ENCODE measurements at places on chromosomes 4 and X.

DNA sequence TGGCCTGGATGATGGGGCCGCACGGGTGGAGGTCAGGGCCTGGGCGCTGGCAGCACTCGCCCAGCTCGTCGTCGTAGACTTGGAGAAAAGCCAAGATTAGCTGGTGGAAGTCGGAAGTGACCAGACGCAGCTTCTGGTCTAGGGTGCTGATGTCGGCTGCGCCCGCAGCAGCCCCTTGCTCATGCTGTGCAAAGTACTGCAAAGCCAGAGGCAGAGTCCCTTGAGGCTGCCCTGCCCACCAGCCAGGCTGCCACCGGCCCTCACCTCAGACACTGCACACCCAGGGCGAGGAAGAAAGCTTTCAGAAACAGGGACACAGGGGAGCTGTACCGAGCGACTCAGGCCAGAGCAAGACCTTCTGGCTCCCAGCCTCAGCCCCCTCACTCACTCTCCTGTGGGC, 9.7 kb upstream of the TREX2 start:
- no peak for DNase-seq

DNA sequence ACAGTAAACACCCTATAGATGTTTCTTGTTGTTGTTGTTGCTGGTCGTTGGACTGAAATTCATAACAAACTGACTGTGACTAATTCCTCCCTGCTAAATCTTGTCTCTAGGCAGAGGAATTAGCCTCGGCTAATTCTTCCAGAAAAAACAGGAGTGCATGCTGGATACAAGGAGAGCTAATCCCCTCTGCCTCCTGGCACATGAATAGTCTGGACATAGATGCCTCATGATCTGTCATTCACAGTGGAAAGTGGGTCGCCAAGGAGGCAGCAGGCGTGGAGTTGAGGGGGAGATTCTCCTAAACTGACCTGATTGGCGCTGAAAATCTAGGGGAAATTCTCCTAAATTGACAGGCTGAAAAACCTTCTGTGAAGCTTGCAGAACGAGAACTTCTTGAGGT, 220.1 kb downstream of the DCTD start:
- no peak for DNase-seq

DNA sequence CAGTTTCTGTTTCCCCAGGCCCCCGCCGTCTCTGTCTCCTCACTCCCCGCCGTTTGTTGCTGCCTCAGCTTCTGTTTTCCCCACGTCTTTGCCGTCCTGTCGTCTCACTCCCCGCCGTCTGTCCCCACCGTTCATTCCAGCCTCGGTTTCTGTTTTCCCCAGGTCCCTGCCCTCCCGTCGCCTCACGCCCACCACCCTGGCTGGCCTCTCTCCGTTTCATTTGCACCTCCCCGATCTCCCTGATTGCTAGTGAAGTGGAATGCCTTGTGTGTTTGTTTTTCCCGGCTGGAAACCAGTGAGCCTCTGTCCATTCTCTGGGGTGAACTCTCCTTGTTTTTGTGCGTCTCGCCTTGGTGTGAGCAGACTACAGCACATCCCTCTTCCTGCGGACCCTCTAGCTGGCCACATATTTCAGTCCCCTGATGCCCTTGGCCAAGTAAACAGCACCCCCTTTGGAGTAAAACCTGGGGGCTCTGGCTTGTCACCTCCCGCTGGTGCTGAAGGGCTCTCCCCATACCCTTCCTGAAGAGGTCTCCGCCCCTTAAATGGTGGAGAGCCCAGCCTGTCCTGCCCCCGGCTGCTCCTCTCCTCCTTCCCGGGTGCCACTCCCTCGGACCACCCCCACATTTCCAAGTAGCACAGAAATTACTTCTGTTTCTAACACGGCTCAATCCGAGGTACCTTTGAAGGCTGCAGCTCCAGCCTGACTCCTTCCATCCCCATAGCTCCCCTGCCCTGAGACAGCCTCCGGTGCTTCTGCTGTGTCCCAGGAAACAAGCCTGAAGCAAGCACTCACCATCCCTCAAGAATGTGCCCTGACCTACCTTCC, 13.2 kb downstream of the TMEM175 start:
- no peak for DNase-seq

- DNase-seq: no peak
Observed at GRCh38 chr4:184763150-184763780, 29.4 kb upstream of the CENPU start.

- no peak for DNase-seq
Observed at GRCh38 chr4:87521319-87521718, 7.9 kb downstream of the SPARCL1 start.

DNA sequence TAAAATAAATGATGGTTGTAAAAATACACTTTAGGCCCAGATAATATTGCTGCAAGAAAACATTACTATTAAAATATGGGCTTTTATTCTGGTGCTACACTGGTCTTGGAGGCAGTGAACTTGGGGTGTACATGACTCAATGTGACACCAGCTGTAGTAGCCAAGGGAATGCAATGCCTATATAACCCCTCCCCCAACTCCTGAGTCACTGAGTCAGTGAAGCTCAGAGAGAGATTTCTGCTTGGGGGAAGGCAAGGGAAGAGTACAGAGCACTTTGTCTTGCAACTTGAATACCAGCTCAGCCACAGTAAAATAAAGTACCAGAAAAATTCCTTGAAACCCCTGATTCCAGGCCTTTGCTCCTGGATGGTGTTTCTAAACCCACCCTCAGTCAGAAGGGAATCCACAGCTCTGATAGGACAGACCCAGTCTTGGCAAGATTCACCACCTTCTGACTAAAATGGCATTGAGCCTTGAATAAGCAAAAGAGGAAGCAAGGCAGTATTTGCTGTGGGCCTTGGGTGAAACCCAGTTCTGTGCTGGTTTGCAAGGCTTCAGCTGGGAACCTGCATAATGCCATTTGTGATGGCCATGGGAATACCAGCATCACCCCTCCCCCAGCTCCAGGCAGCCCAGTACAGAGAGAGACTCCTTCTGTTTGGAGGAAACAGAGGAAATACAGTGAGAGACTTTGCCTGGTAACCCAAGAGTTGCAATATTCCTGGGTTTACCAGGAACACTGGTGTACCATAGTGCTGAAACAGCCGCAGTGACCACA, 209.9 kb downstream of the IQCM start:
- DNase-seq: no peak

GRCh38 chr4:156974264-156974663, 2.7 kb upstream of the PDGFC start:
- DNase-seq: no peak

DNA sequence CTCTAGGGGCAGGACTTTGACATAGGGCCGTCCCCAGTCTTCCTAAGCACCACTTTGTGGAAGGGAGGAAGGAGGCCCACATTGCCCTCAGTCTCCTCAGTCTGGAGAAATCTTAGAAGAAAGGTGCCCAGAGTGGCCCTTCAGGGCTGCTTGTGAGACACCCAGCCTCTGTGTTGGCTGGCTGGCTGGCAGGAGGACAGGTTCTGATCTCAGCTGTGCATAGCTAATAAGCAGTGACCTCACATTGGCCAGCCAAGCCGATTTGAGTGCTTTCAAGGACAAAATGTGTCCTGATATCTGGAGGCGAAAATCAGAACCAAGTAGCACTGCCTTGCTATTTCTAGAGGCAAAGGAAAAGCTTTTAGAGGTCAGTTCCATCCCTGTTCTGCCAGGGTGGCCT, 211.5 kb downstream of the BCOR start:
- DNase-seq: no peak

DNA sequence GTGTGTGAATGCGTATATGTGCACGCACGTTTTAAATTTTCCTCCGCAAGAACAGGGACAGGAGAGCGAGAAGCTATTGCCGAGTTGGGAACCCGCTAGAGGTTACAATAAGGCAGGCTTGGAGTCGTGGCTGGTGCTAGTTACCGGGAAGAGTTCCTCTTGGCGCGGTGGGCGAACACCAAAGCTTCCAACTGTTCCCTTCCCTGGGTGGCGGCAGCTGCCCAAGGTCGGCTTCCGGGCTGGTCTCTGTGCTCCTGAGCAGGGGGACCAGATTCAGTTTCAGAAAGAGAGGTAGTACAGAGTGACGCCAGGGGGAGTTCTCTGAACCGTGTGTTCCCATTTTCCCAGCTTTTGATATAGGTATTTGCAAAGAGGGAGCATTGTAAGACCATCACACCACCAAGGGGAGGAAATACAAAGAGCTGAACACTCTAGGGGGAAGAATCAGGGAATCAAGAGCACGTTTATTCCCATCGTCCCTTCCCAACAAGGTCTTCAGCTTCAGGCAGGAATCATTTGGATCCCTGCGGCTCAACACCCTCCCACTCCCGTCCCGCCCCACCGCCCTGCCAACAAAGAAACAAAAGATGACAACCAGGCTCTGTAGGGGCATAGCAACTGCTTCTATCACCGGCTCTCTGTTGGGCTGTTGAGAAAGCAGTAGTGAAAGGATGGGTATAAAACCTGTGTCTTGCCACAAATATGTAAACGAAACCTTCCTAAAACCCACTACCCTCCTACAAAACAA, 113.6 kb upstream of the TEX13C start:
- no peak for DNase-seq

GRCh38 chrX:121405826-121406225, 358.4 kb downstream of the GLUD2 start:
- DNase-seq: no peak

GRCh38 chrX:372856-373640, 13.7 kb downstream of the PPP2R3B start:
- no peak for DNase-seq

- DNase-seq: no peak
Observed at GRCh38 chr4:139720806-139721205, 55.2 kb downstream of the MGST2 start.

- DNase-seq: peak; percentile 34
Observed at GRCh38 chr4:48016141-48017107, at the start of the genes CNGA1 and NIPAL1. CNGA1 (minus strand) TSS chr4:48016681; CDS start chr4:47952689, 63,992 bp downstream. NIPAL1 (plus strand) TSS chr4:48016772; CDS start chr4:48016840, 68 bp downstream.

DNA sequence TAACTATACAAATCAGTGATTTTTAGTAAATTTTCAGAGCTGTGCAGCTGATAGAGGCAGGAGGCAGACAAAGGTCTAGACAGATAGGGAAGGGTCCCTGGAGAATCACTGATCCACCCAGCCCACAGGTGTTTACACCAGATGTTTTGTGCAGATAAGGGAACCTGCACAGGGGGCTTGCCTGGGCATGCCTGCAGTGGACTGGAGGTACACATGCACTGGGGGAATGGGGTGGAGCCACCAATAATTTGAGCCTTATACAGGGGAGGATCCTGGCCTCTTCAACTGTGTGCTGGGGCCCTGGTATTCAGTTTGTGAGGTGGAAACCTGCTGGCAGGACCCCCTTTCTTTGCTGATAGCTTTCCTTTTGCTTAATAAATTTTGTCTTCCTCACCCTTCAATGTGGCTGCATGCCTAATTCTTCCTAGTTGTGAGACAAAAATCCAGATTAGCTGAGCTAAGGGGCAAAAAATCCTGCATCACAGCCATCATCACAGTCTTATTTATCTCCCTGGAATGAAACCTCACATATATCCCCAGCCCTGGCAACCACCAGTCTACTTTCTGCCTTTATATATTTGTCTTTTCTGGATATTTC, 102.8 kb downstream of the KDM6A start:
- no peak for DNase-seq

DNA sequence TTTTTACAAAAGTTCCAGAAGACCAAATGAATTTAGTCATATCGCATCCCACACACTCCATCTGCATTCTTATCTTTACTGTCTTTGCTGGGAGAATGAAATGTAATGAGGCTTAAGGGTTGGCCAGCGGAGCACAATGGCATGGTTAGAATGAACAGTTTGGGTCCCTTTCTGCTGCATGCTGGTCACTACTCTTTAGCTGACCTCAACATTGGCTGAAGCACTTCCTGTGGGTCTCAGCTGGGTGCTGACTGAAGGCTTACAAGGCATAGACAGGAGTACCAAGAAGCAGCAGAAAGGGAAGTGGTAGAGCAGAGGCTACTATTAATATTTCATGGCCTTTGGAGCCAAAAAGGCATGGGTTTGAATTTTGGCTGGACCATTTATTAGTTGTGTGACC, 159.4 kb upstream of the GPC4 start:
- no peak for DNase-seq

DNA sequence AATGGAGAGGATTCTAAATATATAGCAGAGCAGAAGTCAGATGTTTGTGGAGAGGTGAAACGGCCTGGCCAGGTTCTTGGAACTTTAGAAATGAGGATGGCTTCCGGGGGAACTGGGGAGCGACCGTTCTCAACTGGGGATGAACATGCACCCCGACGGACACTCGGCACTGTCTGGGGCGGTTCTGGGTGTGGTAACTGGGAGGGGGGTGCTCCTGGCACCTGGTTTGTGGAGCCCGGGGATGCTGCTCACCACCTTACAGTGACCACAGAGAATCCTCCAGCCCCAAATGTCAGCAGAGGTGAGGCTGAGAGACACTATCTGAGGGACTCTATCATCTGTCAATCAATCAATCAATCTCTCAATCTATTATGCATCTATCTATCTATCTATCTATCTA, 69.0 kb upstream of the PPP2R3B start:
- DNase-seq: no peak

- no peak for DNase-seq
Observed at GRCh38 chrX:146707781-146708180, 101.8 kb upstream of the CXorf51B start.

DNA sequence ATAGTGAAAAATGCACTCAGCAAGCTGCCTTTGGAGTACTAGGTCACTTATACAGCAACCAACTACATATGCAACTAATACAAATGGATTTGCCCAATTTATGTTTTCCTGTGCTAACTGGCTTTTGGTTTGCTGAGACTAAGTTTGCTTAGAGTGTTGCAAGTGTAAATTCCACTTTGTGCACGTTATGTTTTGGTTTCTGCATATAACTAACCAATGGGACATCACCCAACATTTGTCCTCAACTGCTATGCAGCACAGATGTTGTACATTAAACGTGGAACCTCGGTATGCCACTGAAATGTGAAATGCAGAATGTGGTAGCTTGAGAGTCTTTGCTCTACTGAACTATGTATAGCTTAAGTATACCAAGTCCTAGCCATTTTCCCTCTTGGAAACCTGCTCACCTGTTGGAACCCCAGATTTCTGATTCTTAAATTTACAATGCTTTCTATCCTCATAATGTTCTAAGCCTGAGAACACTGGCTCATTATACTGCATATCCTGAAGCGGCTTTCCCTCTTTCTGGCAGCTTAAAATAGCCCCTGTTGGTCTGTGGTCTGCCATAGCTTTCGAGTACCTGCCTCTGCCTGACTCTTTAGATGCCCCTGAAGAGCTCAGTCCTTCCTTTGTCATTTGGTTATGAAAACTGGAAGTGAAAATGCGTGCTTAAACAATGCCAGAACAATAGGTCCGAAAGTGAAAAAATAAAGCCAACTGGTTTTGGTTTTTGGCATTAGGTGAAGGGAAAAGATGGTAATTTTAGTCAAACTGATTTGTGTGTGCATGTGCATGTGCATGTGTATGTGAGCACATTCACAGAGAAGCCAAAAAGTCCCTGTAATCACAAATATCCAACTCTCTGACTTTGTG, 158.0 kb downstream of the SH2D1A start:
- DNase-seq: no peak

- no peak for DNase-seq
Observed at GRCh38 chr4:168655182-168655581, 158.3 kb downstream of the PALLD start.

- DNase-seq: no peak
Observed at GRCh38 chrX:139134316-139134715, 396.2 kb upstream of the F9 start.

DNA sequence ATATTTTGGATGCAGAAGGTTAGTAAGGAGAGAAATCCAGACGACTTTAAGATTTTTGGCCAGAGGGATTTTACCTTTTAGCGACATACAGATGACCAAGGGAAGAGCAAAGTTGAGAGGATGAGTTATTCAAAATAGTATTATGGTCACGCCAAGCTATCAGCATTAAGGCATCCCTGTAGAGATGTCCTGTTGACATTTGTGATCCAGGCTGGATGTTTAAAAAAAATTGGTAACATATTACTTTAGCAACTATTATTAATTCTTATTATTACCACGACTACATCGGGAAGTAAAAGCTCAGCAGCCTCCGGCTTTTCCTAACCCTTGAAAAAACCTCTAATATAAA, 562 bp upstream of the OSTC start:
- no peak for DNase-seq
